ENCODE measurements at places on chromosomes 13 and 19.

GRCh38 chr19:10095948-10096614 lies 6.4 kb downstream of the ANGPTL6 start:
- peak; percentile 66 for DNase-seq

- peak; percentile 50 for DNase-seq
Observed at GRCh38 chr13:29849071-29849631, 1.3 kb downstream of the UBL3 start.

- DNase-seq, result no peak
Observed at GRCh38 chr19:40358773-40359172, 10.3 kb downstream of the PLD3 start.

- no peak for DNase-seq
Observed at GRCh38 chr13:28246891-28247290, 108.5 kb downstream of the PAN3 start.

- DNase-seq, result peak; percentile 39
Observed at GRCh38 chr13:48542581-48543341, 9.9 kb upstream of the RCBTB2 start.

- no peak for DNase-seq
Observed at GRCh38 chr19:4164262-4164661, 10.8 kb downstream of the CREB3L3 start.

- no peak for DNase-seq
Observed at GRCh38 chr19:39224910-39225309, 19.9 kb downstream of the IFNL3 start.

DNA sequence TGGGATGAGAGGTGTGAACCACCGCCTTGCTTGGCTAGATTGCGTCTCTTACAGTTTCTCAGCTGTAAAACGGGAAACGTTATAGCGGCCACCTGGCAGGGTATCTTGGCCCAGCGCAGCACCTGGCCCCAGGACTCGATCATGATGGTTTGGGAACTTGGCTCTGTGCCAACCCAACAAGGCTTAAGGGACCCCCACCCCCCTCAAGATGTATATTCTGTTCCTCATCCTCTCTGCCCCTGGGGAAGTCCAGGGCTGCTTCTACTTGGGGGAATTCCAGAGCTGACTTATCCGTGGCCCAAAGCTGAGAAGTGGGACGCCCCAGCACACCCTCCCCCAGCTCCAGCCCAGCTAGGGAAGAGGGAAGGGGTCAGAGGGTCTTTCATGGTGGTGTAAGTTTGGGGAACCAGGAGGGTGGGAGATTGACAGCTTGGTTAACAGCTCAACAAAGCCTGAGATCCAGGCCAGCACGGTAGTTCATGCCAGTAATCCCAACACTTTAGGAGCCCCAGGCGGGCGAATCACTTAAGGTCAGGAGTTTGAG lies 695 bp downstream of the ICAM1 start:
- DNase-seq, result peak; percentile 16

DNA sequence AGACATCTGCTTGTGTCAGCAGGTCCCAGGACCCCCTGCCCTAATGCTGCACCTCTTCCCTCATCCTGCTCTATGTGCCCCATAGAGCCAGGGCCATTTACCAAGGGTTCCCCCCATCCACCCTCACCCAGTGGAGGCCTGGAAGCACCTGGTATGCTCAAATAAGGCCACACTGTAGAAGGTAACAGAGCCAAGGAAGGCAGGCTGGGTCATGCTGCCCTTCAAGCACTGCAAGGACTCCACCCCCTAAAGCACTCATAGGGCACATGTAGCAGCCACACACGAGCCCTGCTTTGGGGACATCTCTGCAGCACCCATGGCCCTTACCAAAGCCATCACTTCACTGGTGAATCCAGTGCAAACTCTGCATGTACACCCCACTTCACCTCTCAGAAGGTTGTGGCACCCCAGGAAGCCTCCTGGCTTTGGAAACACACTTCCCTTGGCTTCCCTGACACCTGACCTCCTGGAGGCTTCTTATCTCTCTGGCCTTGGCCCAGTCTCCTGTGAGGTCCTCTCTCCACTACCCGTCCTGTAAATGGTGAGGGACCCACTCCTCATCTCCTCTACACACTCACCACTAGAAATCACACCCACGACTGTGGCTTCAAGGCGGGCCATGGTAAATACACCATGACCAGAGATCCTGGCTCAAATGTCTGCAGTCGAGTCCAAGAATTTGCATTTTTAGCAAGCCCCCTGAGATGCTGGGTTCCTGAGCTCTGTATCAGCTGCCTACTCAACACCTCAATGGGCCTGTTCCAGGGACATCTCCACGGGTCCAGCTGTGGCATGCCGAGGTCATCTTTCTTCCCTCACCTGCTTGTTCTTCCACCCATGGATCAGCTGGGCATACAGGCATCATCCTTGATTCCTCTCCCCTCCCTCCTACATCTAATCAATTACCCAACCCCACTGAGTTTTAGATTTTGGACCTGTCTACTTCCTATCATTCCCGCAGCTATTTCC lies 80.9 kb upstream of the DOCK9 start:
- no peak for DNase-seq

DNA sequence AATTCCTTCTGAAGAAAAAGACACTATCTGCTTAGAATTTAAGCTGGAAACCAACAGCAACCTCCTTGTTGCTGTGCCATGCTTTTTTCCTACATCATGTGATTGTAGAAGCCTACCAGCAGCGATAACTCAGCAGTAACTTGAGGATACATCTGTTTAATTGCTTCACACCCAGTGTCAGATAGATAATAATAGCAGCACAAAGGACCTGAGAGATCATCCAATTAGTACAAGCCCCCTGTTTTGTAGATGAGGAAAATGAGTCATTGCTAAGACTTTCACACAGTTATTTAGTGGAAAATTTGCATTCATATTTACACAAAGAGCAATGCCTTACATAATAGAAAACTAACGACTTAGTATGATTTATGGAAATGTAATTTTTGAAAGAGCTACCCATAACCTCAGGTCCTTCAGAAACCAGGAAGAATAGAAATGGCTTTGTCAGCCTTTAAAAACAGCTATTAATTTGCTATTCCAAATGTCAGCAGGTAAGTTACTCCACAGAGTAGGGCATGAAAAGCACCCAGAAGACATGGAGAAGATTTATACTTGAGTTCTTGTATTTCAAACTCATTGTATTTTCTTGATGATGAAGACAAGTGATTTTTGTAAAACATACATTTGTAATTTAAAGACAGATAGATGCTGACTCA lies 93.7 kb upstream of the SGCG start:
- DNase-seq, result no peak

DNA sequence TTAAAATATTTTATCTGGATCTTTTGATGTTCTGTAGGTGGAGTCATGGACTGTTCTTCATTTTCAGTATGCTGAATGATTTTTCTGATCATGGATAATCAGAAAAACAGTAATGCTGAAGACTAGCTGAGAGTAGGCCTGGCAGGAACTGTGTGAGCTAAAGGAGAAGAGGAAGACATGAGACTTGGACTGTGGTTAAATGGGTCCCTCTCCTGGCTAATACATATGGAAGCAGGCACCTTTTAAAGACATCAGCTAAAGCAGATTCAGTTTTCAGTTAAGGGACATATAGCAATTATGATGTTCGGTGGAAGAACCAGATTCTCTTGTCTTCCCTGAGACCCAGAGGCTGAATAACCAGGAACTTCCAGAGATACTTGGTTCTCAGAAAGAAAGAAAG lies 169.4 kb downstream of the OLFM4 start:
- DNase-seq, result no peak

DNA sequence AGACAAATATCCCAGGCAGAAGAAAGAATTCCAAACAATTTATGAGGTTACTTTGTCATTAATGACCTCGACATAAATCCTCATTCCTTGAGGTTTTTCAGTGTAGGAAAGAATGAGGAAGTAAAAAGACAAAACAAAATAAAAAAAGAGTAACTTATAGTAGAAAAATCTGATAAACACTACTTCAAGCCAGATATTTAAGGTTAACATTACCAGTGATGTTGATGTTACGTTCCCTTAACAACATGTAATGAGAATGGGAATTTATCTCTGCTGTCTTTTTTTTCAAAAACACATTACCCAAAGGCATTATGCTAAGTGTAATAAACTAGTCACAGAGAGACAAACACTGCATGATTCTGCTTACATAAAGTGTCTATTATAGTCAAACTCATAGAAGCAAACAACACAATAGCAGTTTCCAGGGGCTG lies 935.1 kb downstream of the SLITRK1 start:
- peak; percentile 59 for DNase-seq

DNA sequence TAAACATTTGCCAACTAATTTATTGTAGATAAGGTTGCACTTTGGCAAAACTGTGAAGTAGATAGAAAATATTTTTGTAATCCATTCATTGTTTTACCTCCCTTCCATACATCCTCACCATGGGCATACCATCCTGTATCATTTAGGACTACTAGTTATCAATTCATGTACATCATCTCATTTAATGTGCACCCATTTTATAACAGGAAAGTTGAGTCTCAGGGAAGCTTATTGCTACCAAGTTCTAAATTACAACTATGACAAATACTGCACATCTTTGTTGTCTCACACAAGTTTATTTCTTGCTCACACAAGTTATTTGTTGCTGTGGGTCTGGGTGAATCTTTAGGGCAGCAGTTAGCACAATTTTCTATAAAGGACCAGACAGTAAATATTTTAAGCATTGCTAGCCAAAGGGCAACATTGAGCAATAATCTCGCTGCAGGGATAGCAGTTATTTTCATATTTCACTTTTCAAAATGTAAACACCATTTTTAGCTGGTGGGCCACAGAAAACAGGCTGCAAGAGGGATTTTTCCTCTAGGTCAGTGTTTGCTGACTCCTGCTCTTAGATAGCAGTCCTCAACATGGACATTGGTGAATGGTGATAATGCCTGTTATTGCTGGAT lies 276.5 kb downstream of the GPC6 start:
- no peak for DNase-seq

DNA sequence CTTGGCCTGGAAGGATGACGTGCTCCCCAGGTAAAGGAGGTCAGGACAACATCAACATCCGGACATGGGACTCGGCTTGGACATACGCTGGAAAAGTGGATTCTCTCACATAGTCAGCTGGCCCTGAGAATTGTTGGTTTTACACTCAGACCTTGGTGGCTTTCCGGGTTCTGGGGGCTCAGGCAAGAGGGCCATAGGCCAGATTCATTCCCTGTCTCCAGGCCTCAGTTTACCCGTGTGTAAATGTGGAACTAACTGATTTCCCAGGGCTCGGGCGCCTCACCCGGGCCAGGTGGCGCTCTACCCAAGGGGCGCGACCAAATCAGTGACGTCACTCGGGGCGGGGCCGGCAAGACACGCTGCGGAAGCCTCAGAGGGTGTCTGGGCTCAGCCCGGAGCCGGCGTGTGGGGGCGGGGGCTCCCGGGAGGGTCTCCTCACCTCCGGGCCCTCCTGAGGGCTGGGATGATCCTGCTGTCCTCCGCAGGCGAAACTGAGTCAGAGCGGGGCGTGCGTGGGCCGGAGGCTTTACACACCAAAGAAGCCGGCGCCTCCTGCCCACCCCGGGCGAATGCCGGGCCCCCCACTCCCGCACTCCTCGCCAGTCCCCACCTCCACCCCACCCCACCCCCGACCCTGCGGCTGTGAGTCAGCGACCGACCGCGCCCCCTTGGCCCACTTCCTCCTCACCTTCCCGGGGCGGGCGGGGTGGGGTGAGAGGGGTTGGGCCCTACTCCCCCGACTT lies 862 bp upstream of the VASP start:
- DNase-seq, result peak; percentile 91

- DNase-seq, result peak; percentile 13
Observed at GRCh38 chr13:70339738-70340137, 231.5 kb upstream of the KLHL1 start.

DNA sequence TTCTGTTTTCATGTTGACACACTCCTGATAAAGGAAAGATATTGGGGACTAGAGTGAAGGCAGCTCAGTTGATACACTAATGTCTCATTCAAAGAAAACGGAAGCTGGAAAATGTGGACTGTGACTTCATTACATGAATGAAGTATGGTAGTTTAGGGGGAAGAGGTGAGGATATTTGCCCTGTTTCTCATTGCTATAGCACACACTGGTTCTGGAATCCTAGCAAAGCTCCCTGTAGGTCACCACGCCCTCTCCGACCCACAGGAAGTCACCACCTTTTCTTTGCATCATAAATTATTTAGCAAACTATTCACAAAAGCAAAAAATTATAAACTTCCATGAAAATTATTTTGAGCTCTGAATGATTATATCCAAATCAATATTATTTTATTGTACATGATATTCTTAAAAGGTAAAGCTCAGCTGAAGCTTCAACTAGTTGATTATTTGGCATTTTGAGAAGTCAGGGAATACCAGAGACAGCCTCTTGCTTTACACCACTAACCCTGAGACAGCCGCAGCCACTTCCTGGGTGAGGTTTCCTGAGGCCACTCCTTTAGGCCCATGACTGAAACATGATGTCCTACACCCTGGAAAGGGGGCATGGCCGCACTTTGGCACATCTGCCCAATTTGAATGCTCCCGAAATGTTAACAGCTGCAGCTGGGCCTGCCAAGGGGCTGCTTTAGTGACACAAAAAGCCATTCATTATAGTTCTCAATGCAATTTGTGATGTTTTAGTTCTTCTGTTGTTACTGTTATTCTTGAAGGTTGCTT lies 50.0 kb upstream of the WDFY2 start:
- DNase-seq, result no peak

DNA sequence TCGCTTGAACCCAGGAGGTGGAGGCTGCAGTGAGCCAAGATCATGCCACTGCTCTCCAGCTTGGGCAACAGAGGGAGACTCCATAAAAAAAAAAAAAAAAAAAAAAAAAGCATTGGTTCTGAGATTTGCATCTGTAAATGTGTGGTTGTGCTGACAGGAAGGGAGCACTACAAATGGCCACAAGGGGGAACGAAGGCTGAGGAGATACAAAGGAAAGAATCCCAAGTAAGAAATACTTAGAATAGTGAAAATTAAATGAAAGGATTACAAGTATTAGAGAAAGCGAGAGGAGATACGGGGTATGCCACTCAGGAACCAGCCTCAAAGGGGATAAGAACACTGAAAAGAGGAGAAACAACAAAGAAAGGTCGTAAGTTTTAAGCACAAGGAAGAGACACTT lies 284.9 kb downstream of the KLF12 start:
- no peak for DNase-seq

GRCh38 chr13:20383058-20383457 lies 142.6 kb downstream of the CRYL1 start:
- DNase-seq, result no peak

GRCh38 chr13:99260216-99260615 lies 2.0 kb upstream of the GPR18 start:
- no peak for DNase-seq

GRCh38 chr19:51242881-51243630 lies 7.8 kb upstream of the SIGLECL1 start:
- no peak for DNase-seq

GRCh38 chr19:32232449-32232848 lies 113.0 kb upstream of the ZNF507 start:
- no peak for DNase-seq

GRCh38 chr19:46731584-46731983 lies 14.3 kb upstream of the FKRP start:
- DNase-seq, result no peak

- DNase-seq, result no peak
Observed at GRCh38 chr13:99357131-99357596, 50.0 kb upstream of the GPR183 start.

DNA sequence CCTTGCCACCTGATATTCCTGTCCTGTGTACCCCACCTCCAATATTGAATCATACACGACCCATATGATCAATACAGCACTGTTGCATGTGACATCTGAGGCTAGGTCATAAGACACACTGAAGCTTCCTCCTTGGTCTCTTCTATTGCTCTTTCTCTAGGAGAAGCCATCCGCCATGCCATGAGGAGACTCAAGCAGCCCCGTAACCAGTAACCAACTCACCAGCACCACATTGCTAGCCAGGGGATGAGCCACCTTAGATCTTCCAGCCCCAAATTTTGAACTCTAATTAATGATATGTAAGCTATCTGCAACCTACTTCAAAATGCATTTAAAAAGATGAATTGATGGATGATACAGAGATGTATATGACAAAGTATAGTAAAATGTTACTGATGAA lies 28.6 kb downstream of the ZNF557 start:
- DNase-seq, result no peak

Data from kidney glomerular epithelial cell (primary cell).